RKO (cell line): ENCODE measurements at places on chromosomes 2 and 18.

DNA sequence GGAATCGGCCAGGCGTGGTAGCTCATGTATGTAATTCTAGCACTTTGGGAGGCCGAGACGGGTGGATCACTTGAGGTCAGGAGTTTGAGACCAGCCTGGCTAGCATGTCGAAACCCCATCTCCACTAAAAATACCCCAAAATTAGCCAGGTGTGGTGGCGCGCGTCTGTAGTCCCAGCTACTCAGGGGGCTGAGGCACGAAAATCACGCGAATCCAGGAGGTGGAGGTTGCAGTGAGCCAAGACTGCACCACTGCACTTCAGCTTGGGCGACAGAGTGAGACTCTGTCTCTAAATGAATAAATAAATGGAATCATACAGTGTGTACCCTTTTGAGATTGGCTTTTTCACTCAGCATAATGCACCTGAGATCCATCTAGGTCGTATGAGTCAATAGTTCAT is 19.4 kb upstream of the TTC39C start:
- no peak for DNase-seq

GRCh38 chr18:27314996-27315395 is 129.9 kb upstream of the CHST9 start:
- no peak for DNase-seq

DNA sequence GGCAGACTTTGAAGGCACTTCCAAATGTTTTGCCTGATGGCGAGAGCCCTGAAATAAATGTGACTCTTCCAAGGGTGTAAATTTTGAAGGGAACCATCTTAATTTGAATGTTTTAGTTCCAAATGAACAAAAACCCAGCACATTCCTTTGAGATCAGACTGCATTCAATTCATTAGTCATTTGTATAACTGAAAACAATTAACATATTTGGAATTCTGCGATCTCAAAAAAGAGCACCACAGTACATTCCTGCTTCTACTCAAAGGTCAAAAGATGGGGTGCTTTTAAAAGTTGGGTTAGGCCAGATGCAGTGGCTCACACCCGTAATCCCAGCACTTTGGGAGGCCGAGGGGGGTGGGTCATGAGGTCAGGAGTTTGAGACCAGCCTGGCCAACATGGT is 38.2 kb upstream of the CHRNA1 start:
- no peak for DNase-seq

DNA sequence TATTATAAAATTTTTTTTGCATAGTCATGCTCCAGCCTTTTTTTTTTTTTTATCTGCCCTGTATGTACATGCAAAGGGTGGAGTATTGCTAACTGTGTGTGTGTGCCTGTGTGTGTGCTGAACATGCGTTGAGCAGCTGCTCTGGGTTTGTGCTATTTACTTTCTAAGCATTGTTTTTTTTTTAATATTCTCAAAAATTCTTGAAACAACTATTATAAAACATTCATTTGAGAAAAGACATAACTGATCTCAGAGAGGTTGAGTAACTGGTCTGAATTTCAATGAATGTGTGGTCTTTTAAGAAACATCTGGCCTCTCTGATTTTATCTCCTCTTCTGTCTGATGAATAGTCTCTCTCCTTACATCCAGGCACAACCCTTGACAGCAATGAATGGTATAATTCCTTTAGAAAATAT is 366.0 kb upstream of the SLC14A2 start:
- no peak for DNase-seq

GRCh38 chr2:230951396-230951795 is 26.4 kb upstream of the GPR55 start:
- no peak for DNase-seq
